ENCODE measurements at places on chromosomes 5 and 9. TPM values are rescaled to one million over a fixed set of nuclear protein-coding genes. Genes with fewer than 3 reads are reported as not detected.

Gene C9
- 0.36 TPM for total RNA-seq

Gene TUSC1
- 13.8 TPM for total RNA-seq

Gene OR1L8
- total RNA-seq = under 0.01 TPM

Gene RLN2
- total RNA-seq = not detected

Gene PAEP
- not detected for total RNA-seq

Gene YTHDC2
- total RNA-seq = 26.8 TPM

Gene ST8SIA4
- total RNA-seq = 1.4 TPM

Gene LRRC19
- under 0.01 TPM for total RNA-seq

Gene C9orf50
- total RNA-seq = 0.36 TPM

Gene CNTNAP3B
- 15.0 TPM for total RNA-seq

Gene SYNPO
- 4.0 TPM for total RNA-seq

Gene SPATA31E1
- total RNA-seq = not detected

Gene PCDHB11
- 1.1 TPM for total RNA-seq

Gene SPATA31A3
- total RNA-seq = not detected

Gene KCNV2
- not detected for total RNA-seq

Gene BTNL8
- total RNA-seq = not detected

Gene BTNL9
- total RNA-seq = not detected

Gene ZNF300
- 6.5 TPM for total RNA-seq

Gene LCN12
- total RNA-seq = not detected

Gene SH3RF2
- total RNA-seq = 4.0 TPM

Gene MLANA
- total RNA-seq = under 0.01 TPM

Gene PIP5K1B
- total RNA-seq = not detected

Gene ACO1
- total RNA-seq = 105 TPM

Gene TMEM161B
- total RNA-seq = 17.4 TPM

Gene CKMT2
- 1.4 TPM for total RNA-seq

Gene LHX3
- total RNA-seq = under 0.01 TPM

Gene LMX1B
- under 0.01 TPM for total RNA-seq

Gene DNLZ
- 4.3 TPM for total RNA-seq

Gene ADAMTSL1
- total RNA-seq = 70.1 TPM

Gene FYB1
- total RNA-seq = under 0.01 TPM

Gene SHISAL2B
- total RNA-seq = not detected

Gene ALDH7A1
- total RNA-seq = 39.1 TPM

Gene GPR21
- total RNA-seq = 1.4 TPM

Gene BNC2
- total RNA-seq = 51.3 TPM

Gene CETN3
- 6.9 TPM for total RNA-seq

Gene SHB
- total RNA-seq = 9.4 TPM

Gene TPPP
- not detected for total RNA-seq

Gene ADAMTS16
- 1.4 TPM for total RNA-seq

Gene GPX8
- 158 TPM for total RNA-seq

Gene PDE6A
- total RNA-seq = under 0.01 TPM

Gene SLIT3
- 38.3 TPM for total RNA-seq

Gene SLC36A3
- total RNA-seq = not detected

Gene FIBCD1
- total RNA-seq = 5.3 TPM

Gene CCL27
- 0.36 TPM for total RNA-seq

Gene SLC46A2
- under 0.01 TPM for total RNA-seq

Measured in osteoblast (primary cell).